RWPE1 (cell line): ENCODE measurements at places on chromosomes 11 and 22.

DNA sequence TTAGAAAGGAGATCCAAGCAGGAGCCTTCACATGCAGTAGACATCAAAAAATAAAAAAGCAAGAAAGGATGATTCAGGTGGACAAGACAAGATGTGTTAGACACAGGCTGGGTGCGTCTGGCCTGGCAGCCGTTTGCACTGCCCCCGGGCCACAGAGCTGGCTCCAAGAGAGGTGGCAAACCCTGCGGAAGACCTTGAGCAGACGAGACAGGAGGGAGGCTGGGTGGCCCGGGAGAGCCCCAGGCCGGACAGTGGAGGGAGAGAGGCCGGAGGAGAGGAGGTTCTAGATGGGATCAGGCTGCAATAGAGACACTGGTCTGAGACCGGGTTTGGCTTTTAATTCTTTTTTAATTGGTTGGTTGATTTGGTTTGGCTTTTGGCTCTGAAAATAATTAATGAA lies 69.6 kb upstream of the TTLL12 start:
- no peak for DNase-seq

GRCh38 chr11:62190011-62190410 lies at the start of gene SCGB1D1:
Gene SCGB1D1, plus strand, starts transcription at chr11:62190216. Its CDS starts 69 bp downstream, at chr11:62190285.
- no peak for DNase-seq

- DNase-seq, result no peak
Observed at GRCh38 chr22:47092896-47093311, 330.5 kb downstream of the TBC1D22A start.

- DNase-seq, result no peak
Observed at GRCh38 chr11:121904148-121904547, 211.9 kb downstream of the BLID start.

- DNase-seq, result no peak
Observed at GRCh38 chr11:44466531-44467205, 98.8 kb upstream of the CD82 start.

- DNase-seq, result peak; percentile 78
Observed at GRCh38 chr11:68314203-68315170, 2.1 kb downstream of the LRP5 start.

DNA sequence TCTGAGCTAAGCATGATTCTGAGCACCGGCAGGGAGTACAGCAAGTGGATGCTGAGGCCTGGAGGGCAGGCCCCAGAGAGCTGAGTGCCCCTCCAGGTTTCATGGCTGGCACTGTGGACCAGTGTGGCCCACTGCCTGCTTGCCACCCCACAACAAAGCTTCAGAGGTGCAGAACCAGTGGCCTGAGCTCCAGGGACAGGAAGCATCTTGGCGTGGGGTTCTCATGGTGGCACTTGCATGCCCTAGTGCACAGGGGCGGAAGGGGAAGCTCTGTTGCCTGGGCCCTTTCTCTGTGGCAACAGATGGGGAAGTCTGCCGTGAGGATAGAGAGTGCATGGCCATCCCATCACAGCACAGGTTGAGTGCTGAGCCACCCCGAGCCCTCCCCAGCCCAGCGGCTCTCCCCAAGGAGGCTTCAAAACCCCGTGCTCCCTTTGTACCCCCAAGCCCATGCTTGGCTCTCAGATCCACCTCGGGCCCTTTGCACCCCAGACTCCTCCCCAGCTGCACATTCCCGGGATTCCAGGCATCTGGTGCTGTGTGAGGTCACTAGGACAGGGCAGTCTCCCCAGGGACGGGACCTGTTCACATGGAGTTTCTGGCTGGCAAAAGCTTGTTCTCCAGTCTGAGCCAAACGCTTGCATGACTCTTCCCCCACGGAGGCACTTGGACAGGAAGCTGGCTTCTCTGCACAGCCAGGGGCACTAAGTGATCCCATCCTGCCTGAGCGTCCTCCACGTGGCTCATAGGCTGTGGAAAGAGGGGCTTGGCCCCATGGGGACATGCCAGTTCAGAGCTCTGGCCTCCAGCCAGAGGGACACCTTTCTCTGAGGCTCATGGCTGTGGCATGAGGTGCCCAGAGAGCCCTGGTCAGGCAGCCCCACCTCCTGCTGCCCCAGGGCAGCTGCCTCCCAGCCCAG lies 4.2 kb downstream of the SLC25A1 start:
- peak; percentile 17 for DNase-seq

DNA sequence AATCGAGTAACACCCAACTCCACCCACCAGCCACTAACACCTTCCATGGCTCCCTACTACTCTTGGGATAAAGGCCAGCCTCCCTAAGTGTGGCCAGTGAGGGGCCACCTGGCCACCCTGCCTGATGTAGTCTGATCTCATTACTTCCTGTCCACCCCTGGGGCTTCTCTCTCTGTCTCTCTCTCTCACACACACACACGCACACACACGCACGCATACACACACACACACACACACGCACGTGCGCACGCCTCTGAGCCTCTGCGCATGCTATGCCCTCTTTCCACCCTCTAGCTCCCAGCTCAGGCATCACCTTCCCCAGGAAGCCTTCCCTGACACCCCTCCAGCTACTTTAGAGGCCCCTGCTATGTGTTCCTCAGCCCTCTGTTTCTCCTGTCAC lies 3.9 kb downstream of the MFNG start:
- no peak for DNase-seq

- DNase-seq, result no peak
Observed at GRCh38 chr11:106789406-106789805, 228.9 kb downstream of the GUCY1A2 start.

DNA sequence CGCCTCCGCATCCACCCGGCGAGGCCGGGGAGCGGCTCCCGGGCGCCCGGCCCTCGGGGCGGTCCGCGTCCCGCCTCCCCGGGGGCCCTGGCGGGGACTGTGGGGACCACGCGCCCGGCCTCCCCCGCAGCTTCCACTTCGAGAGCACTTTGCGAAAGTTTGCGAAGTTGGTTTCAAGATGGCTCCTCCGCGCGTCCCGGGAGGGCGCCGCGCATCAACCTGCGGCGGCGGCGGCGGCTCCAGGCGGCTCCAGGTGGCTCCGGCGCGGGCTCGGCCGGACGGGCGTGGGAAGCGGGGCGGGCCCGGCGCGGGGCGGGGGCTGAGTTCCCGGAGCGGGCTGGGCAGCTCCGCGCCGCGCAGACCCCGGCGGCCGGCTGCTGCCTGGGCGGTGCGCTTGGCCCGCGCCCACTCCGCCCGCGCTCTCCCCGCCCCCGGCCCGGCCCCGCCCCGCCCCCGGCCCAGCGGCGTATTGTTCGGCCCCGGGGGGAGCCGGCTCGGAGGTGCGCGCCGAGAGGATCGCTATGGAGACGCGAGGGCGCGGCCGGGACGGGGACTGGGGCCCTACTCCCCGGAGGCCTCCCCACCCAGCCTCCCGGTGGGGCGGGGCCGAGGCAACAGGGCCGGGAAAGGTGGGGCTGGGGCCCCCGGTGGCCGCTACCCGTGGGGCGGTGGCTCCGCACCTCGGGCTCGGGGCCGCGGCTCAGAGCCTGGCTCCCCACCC lies at the start of gene CELSR1:
CELSR1 (minus strand) TSS at position 396 of the 721 bp plus-strand sequence. CDS start 450 bp downstream, outside the sequence.
- no peak for DNase-seq

DNA sequence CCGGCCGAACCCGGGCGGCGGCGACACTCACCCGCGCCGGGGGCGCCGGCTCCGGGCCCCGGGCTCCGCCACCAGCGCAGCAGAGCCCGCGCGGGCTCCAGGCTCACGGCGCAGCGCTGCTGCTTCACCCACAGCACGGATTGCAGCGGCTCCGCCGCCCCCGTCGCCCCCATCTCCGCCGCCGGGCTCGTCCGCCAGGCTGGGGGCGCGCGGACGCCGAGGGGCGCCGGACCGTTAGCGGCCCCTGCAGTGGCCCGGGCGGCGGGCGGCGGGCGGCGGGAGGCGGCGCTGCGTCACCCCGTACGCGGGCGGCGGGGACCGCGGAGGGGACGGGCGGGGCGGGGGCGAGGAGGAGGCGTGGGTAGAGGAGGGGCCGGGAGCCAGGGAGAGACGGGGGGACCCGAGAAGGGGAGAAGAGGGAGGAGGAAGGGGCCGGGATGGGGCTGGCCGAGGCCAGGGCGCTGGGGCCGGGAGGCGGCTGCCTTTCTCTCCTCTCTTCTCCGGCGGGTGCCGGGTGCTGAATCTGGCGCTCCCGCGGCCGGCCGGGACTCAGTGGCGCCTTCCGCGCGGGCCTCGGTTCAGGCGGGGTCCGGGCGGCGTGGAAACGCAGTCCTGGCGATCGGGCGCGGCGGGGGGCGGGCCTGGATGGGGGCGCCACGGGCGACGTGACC lies at the start of gene CERK:
CERK (minus strand) TSS at position 277 of the 671 bp plus-strand sequence; CDS start at position 173, 104 bp downstream.
- DNase-seq, result peak; percentile 44

- DNase-seq, result peak; percentile 19
Observed at GRCh38 chr22:27336151-27337090, 465.1 kb downstream of the MN1 start.

DNA sequence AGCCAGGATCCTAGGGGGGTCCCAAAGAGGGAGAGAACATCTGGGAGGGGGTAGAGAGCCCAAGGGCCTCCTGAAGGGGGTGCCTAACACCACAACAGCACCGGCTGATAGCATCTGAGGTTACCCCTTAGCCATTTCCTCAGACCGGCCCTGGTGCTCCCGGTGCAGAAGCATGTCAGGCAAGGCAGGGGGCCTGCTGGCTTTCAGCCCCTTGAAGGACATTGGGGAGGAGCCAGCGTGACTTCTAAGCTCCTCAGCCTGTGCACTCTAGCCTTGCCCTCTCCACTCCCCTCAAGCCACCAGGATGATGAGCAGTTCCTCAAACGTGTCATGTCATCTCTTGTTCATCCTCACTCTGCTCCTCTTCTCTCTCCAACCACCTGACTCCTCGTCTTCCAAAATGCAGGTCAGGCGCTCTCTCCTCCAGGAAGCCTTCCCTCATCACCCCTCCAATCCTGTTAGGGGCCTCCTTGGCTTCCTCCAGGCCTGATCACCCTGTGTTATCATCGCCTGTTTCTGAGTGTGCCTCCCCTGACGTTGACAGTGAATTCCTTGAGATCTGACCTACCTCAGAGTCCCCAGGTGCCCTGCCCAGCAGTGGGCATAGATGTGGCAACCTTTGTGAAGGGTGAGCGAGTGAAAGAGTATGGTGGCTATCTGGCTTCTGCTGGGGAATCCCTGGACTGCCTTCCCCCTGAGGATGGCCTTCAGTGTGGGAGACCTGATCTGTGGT lies 6.1 kb downstream of the P2RY2 start:
- DNase-seq, result no peak

- no peak for DNase-seq
Observed at GRCh38 chr11:65096926-65097325, 912 bp downstream of the VPS51 start.

GRCh38 chr11:75783416-75784084 lies 15.0 kb downstream of the DGAT2 start:
- DNase-seq, result no peak

DNA sequence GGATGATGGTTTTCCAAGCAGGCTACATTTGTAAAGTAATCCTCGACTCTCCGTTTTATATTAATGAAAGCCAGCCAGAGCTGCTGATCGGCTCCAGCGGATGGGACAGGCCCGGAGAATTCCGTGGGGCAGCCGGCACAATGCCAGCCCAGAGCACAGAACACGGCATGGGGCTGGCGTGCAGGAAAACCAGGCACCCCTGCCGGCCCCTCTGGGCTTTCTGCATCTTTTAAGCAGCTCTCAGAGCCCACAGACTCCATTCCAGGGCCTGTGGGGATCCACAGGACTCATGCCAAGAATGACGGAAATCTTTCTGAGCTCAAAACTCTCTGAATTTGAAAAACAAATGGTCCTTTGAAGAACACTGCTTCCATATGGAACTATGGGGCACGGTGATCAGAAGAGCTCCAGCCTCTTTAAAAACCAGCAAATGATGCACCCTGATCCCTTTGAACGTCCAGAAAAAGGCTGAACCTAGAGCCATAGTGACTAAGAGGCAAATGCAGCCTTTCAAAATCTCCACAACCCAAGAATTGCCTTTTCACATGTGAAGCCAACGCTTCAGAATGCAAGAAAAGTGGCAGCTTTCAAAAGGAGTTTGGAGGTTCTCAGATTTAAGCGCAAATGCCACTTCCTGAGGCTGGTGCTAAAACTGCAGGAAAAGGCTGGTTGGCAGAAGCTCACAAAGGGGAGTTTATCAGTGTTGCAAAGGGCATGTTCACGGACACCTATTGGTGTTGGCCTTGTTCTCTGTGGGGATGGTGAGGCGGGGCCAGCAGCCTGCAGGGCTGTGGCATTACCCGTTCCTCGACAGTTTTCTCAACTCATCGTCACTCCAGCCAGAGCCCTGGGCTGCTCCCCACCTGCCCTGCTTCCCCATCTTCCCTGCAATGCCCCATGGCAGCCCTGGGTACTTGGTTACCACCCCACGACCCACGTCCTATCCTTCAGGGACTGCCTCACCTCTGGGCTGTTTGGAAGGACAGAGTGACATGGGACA lies 212.5 kb downstream of the CTTN start:
- DNase-seq, result no peak

GRCh38 chr11:111966678-111967077 lies 29.5 kb downstream of the DIXDC1 start:
- DNase-seq, result no peak

GRCh38 chr11:35126000-35126878 lies 12.7 kb upstream of the CD44 start:
- DNase-seq, result no peak

DNA sequence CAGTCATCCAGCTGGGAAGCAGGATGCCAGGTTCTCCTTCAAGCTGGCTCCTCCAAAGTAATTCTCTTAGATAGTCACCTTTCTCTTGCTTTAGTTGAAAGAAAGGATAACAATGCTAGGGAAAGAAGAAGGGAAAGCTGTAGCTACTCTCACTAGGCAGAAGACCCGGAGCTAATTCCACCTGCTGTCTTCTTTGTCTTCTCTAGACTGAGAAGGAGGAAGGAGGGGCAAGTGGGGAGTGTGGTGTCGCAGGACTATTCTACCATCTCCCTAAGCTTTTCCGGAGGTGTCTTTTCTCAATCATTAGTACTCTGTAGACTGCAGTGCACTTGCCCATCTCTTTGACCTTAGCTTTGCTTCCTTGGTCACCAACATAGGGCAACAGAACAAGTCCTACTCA lies 162.8 kb downstream of the NCAM1 start:
- DNase-seq, result no peak

DNA sequence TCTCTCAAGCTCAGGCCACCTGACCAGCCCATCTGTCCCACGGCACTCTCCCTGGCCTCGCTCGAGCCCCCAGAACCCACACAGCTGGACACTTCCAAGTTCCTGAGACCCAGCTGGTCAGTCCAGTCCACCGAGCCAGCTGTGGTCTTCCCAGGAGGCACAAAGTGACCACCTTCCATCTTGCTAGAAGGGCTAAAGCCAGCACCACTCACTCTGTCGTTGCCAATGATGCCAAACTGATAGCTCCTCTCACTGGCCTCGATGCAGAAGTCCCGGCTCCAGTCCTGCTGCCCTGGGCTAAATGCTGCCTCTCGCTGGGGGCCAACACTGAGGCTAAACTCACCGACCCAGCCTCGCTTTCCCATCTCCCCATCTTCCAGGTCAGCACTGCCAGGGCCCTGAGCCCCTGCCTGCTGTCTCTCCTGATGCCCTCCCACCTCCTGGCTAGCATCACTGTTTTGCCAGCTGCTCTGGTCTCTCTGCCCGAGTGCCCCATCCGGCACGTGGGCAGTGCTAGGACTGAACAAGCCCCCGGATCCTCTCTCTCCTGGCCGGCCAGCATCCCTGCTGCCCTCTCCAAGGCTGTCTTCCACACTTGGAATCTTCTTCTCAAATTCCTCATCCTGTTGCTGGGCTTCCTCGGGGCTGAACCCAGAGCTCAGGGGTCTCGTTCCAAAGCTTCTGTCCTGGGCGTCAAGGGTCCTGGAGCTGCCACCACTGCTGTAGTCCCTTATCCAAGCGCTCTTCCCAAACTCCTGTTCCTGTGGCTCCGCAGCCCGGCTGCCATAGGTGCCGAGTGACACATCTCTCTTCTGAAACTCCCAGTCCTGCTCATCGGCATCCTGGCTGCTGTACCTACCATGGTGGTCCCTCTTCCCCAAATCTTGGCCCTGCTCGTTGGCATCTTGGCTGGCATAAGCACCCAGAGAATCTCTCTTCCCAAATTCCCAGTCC lies 15.4 kb downstream of the TNKS1BP1 start:
- no peak for DNase-seq

- DNase-seq, result no peak
Observed at GRCh38 chr11:14655435-14655834, 11.8 kb downstream of the PDE3B start.
